RPMI8226 (cell line): ENCODE measurements at places on chromosomes 3 and 15.
A peak's percentile ranks its signal among the peaks of the same experiment; 100 is the strongest.

DNA sequence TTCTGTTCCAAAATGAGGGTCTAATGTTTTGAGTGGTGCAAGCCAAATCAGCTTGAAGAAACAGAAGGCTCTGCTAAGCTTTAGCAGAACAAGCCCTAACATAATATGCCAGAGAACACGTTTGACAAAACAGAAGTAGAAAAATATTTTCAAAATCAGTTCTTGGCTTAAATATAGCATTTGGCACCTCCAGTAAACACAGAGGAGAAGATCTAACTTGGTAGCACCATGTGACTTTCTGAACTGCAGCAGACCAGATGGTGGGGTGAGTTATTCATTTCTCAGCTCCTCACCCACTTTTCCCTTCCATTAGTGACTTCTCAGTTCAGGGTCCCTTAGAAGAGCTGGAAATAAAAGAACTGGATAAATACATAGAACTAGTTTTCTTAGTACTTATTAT is 395.8 kb downstream of the MAGI1 start:
- no peak for DNase-seq

DNA sequence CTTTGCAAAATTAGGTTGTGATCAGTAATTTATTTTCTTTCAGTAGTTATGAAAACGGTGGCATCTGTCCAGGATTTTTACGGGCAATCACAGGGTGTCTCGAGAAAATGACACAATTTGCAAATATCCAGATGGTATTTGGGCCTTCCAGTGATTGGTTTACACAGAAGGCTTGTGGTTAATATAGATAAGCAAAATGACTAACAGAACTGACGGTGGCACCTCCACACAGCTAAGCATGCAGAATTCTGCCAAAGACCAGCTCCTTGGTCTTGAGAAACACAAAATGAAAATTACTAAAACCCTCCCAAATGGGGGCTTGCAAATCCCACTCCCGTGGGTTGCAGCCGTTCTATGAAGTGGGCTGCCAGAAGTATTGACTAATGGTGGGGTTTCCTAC is 5.5 kb downstream of the ARHGEF3 start:
- no peak for DNase-seq

DNA sequence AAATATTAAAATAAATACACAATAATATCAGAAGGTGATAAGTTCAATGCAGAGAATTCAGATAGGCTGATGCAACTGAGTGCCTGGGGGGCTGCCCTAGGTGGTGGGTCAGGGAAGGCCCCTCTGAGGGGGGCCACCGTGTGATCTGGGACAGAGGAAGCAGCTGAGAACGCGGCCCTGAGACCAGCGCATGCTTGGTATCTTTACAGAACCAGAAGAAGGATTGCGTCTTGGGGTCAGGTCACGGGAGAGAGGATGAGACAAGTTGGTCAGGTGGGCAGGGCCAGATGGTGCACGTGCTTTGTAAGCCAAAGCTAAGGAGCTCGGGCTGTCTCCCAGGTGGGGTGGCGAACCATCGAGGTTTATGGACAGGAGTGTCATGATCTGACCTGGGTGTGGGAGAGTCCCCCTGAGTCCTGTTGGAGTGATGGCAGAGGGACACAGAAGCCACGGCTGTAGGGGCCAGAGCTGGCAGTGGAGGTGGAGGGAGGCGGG is 121.2 kb downstream of the ETFA start:
- no peak for DNase-seq

DNA sequence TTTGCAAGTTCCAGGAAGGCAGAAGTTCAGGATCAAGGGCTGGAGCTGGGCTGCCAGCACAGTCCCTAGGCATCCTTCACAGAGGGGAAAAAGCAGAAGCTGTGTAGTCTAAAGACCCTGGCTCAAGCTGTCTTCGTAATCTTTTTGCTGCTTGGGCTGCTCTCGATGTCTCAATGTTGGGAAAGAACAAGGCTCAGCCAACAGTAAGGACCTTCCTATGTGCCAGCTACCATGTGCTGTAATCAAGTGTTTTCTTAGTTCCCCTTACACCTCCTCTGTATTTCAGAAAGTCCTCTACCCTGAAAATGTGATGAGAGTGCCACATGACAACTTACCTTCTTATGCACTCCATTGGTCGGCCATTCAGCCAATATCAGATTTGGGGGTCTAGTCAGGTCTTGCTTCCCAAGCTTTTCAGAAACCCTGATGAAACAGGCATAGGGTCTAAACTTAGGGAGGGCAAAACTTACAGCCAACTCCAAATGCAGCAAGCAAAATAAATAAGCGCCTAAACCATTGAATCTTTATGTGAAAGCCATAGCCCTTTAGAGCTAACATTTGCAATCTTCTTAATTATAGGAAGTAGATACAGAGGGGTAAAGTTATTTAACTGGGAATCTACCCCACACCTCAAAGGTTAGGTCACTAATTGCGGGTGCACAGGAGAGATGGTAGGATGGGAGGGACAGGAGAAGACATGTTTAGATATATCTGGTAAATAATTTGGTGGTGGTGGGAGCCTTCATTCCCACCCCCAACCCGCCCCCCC is 1.2 kb upstream of the EDEM1 start:
- DNase-seq, result peak; percentile 44

- no peak for DNase-seq
These were observed 21.2 kb downstream of the TFG start for GRCh38 chr3:100730524-100730923.
